Bone marrow (tissue), 2 donors: ENCODE measurements at places on chromosomes 16 and 17.

DNA sequence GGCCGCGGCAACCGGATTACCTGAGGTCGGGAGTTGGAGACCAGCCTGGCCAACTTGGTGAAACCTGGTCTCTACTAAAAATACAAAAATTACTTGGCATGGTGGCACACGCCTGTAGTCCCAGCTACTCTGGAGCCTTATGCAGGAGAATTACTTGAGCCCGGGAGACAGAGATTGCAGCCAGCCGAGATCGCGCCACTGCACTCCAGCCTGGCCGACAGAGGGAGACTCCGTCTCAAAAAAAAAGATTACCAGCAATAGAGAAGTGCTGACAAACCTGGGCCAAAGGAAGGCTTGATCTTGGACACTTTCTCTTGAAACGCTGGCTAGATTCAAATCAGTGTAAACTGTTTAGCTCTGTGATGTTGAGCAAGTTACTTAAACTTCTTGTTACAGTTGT is 4.3 kb downstream of the MT1H start:
- peak; percentile 27 for DNase-seq

DNA sequence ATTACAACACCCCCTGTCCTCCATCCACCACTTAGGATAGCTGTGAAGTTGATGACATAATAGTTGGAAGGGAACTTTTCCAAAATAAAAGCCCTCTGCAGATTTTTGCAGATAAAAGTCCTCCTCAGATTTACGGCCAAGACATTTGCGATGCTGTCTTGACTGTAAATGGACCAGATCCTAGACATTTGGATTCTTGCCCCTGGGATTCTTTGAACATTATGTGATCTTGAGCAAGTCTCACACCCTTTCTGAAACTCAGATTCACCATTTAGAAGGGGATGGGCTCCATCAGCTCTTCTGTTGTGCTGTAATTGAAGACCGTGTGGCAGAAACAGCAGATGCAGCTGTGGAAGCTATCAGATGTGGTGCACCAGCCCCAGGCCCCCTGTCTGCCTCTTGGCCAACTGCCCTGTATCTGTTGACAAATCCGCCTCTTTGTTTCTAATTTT is 153.9 kb upstream of the CACNG3 start:
- no peak for DNase-seq

- DNase-seq: no peak
These were observed 31.7 kb upstream of the ETV4 start for GRCh38 chr17:43577664-43578403.

DNA sequence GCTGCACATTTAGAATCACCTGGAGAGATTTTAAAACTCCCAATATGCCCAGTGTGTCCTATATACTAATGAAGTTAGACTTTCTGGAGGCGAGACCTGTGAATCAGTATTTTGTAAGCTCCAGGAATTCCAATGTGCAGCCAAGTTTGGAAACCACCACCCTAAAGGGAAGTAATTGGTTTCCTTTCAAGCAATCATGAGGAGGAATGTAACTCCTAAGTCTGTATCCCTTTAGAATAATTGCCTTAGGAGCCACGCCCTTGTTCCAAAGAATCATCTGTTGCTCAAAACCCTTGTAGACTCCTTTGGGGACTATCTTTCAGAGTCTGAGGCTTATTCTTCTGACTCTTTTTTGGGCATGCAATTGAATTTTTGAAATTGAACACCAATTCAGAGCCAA is 84.4 kb downstream of the DNAH9 start:
- DNase-seq: no peak

GRCh38 chr17:81958633-81959342 is 2.2 kb downstream of the NOTUM start:
- no peak for DNase-seq

DNA sequence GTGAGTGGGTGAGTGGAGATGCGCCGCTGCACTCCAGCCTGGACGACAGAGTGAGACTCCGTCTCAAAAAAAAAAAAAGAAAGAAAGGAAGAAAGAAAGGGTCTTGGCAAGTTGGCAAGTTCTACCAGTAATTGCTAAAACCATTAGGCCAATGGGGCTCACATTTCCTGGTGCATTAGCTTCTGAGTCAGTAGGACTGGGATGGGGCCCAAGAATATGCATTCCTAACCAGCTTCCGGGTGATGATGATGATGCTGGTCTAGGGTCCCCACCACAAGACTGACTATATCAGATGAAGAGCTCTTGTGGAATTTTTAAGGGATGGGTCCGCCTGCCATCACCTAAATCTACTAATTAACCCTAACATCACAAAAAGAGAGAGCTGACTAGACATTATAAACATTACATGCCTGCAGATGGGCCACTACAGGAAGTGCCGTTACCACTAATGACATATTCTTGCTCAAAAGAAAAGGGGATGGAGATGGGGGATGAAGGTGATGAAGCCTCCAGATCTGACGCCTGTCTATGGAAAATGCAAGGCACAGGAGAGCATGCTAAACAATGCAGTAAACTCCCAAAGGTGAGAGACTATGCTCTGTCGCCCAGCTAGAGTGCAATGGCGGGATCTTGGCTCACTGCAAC is 13.1 kb downstream of the MYH11 start:
- DNase-seq: no peak

DNA sequence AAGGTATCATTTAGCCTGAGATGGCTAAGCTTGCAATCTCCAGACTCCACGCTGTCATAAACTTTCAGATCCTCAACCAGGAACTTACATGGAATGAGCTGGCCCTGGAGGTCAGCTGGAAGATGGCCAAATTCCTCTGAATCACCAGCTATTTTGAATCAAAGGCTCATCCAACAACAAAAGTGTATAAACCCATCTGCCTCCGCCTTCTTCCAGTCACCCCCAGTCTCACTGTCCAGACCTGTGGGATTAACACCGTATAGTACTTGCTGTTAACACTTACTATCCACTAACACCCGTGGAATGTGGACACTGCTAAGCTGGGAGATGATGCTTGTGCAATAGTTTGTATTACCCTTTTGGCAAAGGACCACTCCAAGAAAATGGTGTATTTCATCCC is 1.9 kb upstream of the LCMT1 start:
- DNase-seq: no peak

DNA sequence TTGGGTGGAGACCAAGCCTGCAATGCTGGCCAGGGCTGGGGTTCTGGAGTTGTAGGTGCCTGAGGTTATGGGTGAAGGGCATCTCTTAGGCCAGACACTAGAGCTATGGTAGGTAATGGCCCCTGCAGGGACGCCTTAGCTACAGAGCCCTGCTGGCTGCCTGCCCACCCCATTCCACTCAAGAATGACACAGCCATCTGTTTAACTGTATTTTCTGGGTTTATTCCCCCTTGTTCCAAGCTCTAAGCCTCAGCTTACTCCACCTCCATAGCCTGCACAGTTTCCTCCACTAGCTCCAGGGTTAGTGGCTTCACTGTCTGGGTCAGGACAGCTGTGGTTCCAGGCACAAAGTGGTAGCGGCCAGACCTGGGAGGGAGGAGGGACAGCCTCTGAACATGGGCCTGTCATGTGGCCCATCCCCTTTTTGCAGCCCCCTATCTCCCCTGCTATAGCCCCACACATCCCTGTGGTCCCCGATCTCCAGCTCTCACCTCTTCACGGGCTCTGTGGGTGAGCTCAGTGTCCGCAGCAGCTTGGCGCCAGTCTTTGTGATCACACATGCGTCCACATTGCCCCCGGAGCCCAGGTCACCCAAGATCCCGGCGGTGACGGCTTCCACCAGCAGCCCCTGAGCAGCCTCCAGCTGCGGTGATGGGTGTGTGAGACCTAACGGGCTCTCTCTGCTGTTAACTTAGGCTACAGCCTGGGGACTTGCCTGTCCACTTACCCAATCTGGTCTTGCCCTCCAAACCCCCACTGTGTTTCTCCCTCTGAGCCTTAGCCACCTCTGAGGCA is 2.1 kb downstream of the PSMB10 start:
- DNase-seq: no peak

- no peak for DNase-seq
These were observed 1.9 kb downstream of the BAIAP3 start for GRCh38 chr16:1335211-1335971.

- no peak for DNase-seq
These were observed 105.6 kb downstream of the OR1D5 start for GRCh38 chr17:2957631-2958286.

DNA sequence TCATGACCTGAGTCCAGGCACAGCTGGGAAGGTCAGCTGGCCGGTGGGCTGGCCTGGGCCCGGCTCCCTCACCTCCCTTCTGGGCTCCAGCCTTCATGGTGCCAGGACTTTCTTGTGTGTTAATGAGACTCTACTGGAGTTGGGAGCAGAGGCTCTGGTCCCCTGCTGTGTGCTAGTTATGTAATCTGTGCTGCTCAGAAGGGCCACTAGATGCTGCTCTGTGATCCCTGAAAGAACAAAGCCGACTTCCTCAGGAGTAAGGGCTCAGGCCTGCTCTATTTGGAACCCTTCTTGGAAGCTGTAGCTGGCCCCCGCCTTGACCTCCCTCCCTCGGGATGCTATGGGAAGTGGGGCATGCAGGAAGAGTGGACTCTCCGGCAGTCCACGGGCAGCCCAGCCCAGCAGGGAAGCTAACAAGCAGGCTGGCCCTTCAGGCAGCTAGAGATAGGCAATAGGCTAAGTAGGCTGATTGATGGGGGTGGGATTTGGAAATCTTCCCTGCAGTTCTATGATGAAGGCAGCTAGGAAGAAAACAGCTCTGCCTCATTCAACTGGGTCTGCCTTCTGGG is 3.3 kb upstream of the CDK5R1 start:
- no peak for DNase-seq

DNA sequence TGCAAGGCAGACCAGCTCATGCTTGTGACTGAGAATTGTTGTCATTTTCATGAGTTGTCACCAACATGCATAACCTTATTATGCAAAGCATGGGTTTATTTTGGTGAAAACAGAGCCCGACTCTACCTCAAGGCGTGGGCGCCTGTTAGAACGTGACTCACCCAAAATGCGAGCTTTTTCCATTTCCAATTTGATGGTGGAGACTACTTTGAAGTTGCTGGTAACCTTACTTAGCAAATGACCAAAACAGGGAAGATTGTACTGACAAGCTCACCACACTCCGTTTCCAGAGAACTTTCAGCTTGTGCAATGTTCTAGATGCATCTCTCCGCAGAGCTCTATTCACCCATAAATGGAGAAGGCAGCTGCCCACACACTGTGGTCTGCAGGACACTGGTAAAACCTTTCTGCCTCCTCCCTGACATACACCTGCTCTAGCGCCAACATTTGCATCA is 284.5 kb downstream of the MAF start:
- no peak for DNase-seq

GRCh38 chr16:17160285-17160853 is 310.4 kb downstream of the XYLT1 start:
- DNase-seq: no peak

DNA sequence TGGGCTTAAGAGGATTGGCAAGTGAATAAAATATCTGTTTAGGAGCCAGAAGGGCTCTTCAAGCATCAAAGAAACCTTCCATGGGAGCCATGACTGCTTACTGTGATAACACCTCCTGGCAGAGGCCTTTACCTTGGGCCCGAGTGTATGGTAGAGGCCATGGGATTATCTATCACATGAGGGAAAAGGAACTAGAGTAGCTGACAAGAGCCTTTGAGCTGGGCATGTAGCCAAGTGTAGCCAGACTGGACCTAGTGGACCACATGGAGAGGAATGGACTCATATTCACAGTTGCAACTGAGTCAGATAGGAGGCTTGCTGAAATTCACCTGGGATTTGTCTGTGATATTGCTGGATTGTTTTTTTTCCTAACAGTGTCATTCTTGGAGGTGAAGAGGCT is 276.0 kb upstream of the ZFHX3 start:
- DNase-seq: no peak

- DNase-seq: no peak
These were observed 931.6 kb upstream of the GOT2 start for GRCh38 chr16:59665618-59666220.

GRCh38 chr17:2061441-2061958 is 6.6 kb downstream of the HIC1 start:
- DNase-seq: no peak

DNA sequence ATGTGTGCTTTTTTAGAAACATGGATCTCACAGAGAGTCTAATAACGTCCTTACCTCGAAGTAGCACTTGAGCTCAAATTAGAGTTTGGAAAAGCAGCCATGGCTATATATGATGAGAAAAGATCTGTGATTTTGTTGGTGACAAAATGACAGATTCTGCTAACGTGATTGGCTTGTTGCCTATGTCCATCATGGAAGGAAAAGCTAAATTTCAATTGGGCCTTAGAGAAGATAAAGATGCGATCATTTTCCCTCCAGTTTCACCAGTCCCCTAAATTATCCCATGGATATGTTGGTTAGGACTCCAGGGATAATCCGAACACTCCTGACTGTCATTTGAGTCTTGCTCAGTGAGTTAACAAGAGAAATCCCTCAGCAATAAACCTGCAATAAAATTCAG is 175.8 kb downstream of the C16orf95 start:
- DNase-seq: no peak

DNA sequence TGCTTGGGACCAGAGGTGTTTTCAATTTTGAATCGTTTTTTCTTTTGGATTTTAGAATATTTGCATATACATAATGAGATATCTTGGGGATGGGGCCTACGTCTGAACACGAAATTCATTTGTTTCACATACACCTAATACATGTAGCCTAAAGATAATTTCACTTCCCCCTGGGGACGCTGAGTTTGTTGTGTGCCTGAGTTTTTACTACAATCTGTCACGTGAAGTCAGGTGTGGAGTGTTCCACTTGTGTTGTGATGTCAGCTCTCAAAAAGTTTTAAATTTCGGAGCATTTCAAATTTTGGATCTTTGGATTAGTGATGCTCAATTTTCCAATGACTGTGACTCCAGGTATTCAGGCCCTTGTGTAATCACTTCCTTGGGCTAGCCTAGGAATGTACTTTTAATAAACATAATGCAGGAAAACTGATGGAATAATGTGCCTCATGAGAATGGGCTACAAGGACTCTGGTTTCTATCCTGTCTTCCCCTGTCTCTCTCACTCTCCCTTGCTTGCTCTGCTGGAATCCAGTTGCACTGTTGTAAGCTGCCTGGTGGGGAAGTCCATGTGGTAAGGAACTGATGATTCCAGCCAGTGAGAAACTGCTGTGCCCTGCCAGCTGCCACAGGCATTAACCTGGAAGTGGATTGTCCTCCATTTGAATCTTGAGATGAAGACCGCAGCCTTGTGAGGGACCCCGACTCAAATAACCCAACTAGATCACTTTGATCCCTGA is 403.8 kb downstream of the SHISA9 start:
- DNase-seq: no peak
